ENCODE measurements at places on chromosomes 4 and X.

- peak; percentile 9 for DNase-seq
These were observed 58.0 kb downstream of the SPCS3 start for GRCh38 chr4:176377780-176378179.

DNA sequence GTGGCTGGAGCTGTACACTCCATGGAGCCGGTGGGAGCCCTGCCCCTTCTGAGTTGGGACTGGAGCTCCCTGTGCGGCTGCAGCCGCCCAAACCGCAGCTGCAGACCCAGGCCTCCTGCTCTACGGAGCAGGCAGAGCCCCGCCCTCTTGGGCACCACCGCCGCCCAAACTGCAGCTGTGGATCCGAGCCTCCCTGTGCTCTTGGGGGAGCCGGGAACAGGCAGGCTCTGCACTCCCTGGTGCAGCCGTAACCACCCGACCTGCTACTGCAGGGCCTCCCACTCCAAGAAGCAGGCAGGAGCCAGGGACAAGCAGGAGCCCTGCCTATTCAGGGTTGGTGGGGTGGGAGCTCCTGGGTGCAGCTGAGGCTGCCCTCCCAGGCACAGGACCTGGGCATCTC lies 237.5 kb upstream of the ATP6AP2 start:
- DNase-seq: no peak

GRCh38 chr4:39279416-39279815 lies 86.7 kb downstream of the RFC1 start:
- DNase-seq: no peak

DNA sequence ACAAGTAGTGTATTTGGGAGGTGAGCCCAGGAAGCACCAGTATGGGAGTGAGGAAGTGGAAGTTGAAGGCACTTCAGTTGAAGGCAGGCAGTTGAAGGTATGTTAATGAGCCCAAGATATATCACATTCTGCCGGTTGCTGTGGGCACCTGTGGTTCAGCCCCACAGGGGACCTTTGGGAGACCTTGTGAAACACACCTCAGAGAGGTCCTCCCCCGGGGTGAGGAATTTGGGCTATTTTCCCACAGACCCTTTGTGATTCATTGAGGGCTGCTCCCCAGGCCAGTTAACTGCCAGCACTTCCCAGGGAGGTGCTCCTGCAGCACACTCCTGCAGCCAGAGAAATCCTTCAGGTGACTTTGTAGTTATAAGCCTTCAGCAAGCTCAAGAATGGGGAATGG lies 45.9 kb downstream of the PTCHD1 start:
- DNase-seq: no peak

- no peak for DNase-seq
These were observed 53.4 kb downstream of the PSAPL1 start for GRCh38 chr4:7381221-7381889.

- peak; percentile 49 for DNase-seq
These were observed 33.6 kb upstream of the NOCT start for GRCh38 chr4:138981930-138982390.

- DNase-seq: no peak
These were observed 3.1 kb downstream of the NKX1-1 start for GRCh38 chr4:1403177-1403583.

- no peak for DNase-seq
These were observed 1.3 kb downstream of the CAMK2D start for GRCh38 chr4:113760094-113760794.
